Thymus (tissue), 14 donors: ENCODE measurements at places on chromosomes 4 and X.

GRCh38 chr4:55356991-55357461 is 11.0 kb downstream of the SRD5A3 start:
- no peak for DNase-seq

DNA sequence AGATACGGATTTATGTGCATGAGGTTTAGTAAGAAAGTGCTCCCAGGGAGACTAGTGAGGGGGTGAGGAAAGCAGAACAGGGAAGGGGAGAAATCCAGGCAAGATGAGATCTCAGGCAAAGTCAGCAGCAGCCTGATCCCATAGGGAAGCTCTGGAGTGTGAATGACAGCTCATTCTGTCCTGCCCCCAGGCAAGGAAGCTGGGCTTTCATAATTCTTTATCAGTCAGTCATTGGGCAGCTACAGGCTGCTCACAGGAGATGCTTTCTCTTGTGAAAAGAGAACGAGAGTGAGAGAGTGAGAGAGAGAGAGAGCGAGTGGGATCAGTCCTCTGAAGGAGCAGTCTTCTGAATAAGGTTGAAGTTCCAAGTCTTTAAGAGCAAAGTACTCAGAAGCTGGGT is 48.1 kb downstream of the SRPX start:
- DNase-seq, result no peak

- no peak for DNase-seq
Observed at GRCh38 chrX:10414862-10415261, 205.5 kb downstream of the MID1 start.

DNA sequence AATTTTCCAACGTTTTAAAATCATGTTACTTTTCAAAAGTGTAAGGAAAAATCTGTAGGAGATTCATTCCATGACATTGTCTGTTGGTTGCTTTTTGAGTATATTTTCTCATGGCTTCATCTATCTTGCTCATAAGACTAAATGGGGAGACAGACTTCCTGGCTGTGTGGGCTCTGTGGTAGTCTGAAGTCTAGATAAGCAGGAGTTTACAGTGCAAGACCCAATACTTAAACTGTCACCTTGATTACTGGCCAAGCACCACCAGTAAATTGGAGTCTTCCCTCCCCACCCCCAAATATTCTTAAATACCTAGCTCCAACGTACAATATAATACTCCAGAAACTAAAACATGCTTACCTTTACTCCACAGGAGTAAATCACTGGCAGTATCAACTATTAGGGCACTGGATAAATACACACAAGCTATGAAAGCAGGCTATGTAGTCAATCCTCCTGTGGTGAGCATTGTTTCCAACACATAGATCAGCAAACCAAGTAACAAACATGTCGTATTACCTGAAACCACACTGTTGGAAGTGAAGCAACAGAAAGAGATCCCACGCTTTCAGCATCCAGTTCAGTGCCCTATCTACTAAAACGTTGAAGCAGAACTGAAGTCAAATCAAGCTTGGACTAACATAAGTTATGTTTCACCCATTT is 6.2 kb downstream of the HNRNPD start:
- no peak for DNase-seq

- DNase-seq, result no peak
Observed at GRCh38 chr4:122854447-122855352, 28.1 kb downstream of the FGF2 start.

- DNase-seq, result no peak
Observed at GRCh38 chrX:123138473-123138872, 45.6 kb upstream of the GRIA3 start.

GRCh38 chr4:34723605-34724004 is 1520.7 kb downstream of the ARAP2 start:
- no peak for DNase-seq

DNA sequence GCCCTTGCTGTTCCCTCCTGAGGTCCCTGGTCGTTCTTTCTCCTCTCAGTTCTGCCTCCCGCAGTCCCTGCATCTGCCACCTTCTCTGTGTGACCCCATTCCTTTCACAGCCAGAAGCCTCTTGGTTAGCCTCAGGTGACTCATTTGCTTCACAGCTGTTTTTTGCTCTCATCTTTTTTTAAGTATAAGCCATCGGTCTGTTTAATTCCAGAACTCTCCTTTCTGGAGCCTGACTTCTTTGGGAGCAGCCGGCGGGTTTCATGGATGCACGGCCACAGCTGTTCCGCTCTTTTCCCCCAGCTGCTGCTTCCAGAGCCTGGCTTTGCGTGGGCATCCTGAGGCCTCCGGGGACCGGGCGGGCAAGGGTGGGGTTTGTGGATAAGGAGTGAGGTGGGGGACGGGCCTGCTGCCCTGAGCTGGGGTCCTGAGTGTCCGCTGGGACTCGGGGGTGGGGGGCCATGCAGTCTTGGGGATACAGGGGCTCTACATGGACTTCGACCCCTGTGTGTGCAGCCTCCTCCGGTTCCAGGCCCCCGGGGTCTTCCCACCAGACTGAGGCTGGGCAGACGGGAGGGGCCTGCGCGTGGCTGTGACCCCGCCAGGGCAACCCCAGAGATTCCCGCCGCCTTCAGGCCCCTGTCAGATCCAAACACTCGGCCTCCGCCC is 46.7 kb downstream of the PCGF3 start:
- DNase-seq, result no peak

GRCh38 chrX:254630-255215 is 26.5 kb upstream of the PLCXD1 start:
- no peak for DNase-seq

- no peak for DNase-seq
Observed at GRCh38 chr4:73421708-73422457, 14.1 kb upstream of the AFP start.

DNA sequence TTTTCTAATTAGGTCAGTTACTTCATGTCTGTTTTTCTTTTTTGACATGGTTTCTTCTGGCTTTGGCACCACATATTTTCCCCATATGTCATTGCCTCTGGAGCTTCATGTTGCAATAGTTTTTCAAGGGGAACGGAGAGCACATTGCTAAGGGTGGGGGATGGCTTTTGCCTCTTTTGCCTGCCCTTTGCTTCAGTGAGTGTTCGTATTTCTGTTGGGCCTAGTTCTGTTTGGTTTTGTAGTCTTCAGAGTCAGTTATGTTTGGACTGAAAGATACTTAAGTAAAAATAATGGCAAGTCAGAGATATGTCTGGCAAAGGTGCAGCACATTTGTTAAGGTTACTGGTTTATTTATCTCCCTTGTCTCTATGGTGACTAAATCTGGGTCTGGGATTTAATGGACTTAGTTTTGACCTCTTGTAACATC is 29.1 kb downstream of the FHL1 start:
- DNase-seq, result no peak

- no peak for DNase-seq
Observed at GRCh38 chr4:127251423-127251822, 381.3 kb upstream of the INTU start.

GRCh38 chr4:181848357-181848756 is 394.8 kb upstream of the TENM3 start:
- DNase-seq, result no peak

GRCh38 chr4:155972098-155972497 is 18.4 kb upstream of the CTSO start:
- no peak for DNase-seq
